ENCODE measurements at places on chromosomes 1 and 21. TPM values are rescaled to one million over a fixed set of nuclear protein-coding genes. Genes with fewer than 3 reads are reported as not detected.

Gene LAD1
- polyA plus RNA-seq = 35.2 TPM

Gene KRTAP19-2
- polyA plus RNA-seq = not detected

Gene SOD1
- polyA plus RNA-seq = 292 TPM

Gene UBL4B
- not detected for polyA plus RNA-seq

Gene ERICH3
- polyA plus RNA-seq = 0.47 TPM

Gene SNIP1
- polyA plus RNA-seq = 13.8 TPM

Gene TSPEAR
- polyA plus RNA-seq = 0.60 TPM

Gene CD84
- polyA plus RNA-seq = 0.70 TPM
